ENCODE measurements at places on chromosomes 7 and 10.

- no peak for DNase-seq
These were observed 180.3 kb downstream of the CCDC71L start for GRCh38 chr7:106480616-106481031.

- DNase-seq = peak; percentile 71
These were observed at the start of gene EBF3 for GRCh38 chr10:129963641-129964501. EBF3 (minus strand) TSS chr10:129964274; CDS start chr10:129963768, 506 bp downstream.

DNA sequence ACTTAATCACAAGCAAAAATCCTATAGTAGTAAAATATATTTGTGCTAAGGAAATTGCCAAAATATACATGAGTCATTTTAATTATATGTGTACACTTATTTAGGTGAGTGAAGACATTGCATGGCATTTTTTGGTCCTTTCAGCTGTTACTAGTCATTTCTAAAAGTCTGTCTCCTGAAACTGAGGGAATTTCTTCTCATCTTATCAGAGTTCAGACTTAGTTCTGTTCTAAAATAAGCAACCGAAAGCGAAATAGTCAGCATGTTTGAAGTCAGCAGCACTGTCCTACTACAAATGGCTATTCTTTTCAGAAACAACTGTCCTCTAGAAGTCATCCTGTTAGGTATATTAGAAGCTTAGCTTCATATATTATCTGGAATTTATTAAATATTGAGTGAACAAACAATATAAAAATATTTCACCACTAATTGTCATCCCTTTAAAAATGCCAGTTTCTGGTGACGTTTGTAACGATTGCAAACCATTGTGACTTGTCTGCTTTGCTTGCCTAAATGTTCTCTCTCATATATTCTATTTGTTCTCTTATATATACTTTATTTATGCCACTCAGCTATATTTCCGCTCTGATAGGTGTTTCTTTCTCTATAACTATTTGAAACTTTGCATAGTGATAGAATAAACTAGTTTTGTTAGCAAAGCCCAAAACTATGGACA, 227.4 kb upstream of the KAT6B start:
- DNase-seq = no peak

DNA sequence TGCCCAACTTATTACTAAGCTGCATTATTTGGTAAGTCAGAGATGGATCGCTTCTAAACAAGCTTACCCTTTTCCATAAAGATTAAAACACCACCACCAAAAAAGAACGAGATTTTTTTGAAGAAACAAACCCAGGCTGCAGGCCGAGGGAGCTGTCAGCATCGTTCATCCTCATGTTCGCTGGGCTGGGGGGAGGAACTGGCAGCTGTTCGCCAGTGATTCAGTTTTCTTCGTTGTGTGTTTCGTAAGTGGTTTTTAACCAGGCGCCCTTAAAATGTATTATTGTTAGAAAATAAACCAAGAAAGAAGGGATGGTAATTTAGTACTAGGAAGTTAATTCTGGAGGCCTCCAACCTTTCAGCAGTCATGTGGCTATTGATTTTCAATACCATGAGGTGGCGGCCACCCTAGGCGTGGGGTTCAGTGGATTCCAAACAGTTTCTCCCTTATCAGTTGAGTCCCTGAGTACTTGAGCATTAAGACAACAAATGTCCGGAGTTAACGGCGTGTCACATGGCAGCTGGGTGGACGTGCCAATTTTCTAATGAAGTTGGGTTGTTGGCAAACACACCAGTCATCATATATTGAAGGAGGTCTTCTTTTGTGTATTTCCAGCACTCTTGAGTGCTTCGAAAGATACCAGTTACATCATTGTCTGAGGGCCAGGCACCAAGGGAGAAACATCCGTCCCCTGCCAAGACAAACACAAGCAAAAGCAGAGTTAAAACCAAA, 173.2 kb downstream of the EBF3 start:
- no peak for DNase-seq

- no peak for DNase-seq
These were observed 102.5 kb downstream of the IMMP2L start for GRCh38 chr7:111459757-111460280.

DNA sequence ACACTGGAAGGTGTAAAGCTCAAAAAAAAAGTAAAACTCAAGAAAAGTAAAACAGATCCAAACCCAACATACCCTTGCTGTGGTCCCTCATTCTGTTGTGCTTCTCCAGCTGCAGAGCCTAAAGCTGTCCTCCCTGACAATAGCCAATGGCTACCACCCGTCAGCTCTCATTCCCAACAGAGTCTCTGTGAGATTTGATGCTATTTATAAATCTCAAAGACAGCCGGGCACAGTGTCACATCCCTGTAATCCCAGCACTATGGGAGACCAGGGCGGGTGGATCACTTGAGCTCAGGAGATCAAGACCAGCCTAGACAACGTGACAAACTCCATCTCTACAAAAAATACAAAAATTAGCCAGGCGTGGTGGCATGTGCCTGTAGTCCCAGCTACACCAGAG, 116.0 kb downstream of the KMT2E start:
- no peak for DNase-seq

DNA sequence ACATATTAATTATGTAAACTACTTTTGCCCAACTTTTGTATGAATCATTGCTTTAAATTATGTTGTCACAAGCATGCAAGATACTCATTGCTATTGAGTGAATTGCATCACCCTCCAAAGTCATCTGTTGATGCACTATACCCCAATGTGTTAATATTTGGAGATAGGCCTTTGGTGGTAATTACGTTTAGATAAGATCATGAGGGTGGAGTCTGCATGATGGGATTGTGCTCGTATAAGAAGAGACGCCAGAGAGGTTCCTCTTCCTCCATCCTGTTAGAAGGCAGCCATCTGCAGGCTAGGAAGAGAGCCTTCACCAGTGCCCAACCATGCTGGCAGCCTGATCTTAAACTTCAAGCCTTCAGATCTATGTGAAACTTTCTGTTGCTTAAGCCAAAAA, 95.3 kb upstream of the MAGI2 start:
- no peak for DNase-seq

DNA sequence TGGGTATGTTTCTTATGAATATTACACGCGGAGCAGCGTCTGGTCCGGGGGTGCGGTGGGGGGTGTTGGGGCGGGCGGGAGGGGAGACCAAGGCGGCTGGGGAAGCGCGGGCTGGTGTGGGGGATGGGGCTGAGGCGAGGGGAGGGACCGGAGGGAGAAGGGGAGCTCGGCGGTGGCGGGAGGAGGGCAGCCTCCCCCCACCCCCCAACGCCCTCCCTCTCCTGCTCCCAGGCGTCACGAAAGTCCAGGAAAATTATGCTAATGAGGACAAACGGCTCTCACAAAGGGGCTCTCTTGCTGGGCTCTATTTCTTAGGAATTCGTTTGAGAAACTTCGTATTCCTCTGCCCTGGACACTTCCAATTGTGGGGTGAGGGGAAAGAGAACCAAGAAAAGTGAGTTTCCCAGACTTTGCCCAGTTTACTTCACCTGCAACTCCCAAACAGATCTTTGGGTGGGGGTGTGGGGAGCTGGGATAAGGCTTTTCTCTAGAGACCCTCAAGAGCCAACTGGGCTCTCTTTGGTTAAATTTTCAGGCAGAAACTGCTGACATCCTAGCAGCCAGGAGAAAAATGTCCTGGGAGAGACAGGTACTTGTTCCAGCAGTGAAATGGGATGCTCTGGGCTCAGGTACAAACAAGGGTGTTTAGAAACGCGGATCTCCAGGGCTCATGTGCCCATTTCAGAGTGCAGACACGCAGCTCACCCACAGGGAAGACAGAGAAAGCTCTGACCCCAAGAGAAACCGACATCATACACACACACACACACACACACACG, 11.7 kb upstream of the HOXA2 start:
- no peak for DNase-seq

GRCh38 chr10:96610817-96611216, 24.0 kb upstream of the TM9SF3 start:
- DNase-seq = no peak

GRCh38 chr7:85773116-85773728, 586.4 kb upstream of the SEMA3D start:
- DNase-seq = no peak

- no peak for DNase-seq
These were observed 139.6 kb downstream of the PTPN20 start for GRCh38 chr10:47050618-47051455.

- no peak for DNase-seq
These were observed 66.6 kb downstream of the CAV1 start for GRCh38 chr7:116591202-116592040.

Measured in activated naive CD8-positive, alpha-beta T cell treated with anti-CD3 and anti-CD28 coated beads for 36 hours (primary cell).